ENCODE measurements at places on chromosomes 1 and 21.

- DNase-seq, result no peak
Observed at GRCh38 chr1:116489231-116489697, 81.6 kb downstream of the CD58 start.

DNA sequence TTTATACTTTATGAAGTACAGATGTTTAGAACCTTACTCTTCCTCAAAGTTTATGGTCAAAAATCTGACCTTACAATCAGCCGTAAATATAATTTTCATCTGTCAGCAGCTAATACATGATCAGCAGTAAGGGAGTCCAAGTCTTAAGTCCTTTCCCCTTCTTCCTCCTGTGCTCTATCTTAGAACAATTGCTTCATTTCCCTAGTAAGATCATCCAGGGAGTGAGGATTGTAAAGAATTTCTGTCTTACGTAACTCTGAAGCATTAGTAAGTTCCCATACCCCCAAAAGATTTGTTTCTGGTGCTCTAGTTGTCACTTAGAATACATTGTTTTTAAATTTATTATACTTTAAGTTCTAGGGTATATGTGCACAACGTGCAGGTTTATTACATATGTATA, 2.1 kb downstream of the SETDB1 start:
- no peak for DNase-seq

DNA sequence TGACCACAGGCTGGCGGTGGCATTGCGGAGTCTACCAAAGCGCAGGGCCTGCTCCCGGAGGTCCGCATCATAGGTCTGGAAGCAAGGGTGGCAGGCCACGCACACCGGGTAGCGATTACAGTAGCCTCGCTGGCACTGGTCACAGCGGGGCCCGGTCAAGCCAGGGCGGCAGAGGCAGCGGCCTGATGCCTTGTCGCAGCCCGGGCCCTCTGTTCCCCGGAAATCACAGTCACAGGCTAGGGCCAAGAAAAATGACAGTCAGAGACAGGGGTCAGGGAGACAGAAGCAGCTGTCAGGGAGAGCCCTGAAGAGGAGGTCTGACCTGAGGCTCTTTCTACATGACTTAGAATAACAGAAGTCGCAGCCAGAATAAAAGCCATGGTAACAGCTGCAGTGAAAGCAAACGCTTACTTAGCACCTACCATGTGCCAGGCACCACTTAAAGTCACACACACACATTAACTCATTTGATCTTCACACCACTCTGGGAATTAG, 26.4 kb downstream of the LAMB3 start:
- no peak for DNase-seq

DNA sequence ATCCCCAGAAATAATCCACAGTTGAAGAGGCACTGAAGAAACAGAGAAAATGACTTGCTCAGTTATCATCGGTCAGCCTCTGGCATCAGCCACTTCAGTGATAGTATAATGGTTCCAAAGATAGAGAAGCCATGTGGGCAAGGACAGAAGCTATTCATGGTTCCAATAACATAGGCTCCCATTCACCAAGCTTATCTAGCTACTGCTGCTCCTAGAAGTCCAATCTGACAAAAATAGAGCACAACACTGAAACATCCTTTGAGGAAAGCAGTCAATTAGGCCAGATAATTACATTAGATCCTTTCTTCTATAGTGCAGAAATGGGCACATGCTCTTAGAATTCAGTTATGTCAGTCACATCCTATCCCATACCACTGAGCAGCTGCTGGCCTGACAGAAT, 33.5 kb upstream of the CRB1 start:
- no peak for DNase-seq

GRCh38 chr1:192545896-192546521, 29.6 kb upstream of the RGS1 start:
- no peak for DNase-seq

- DNase-seq, result no peak
Observed at GRCh38 chr1:71919811-71920509, 362.4 kb downstream of the NEGR1 start.
